Testis (tissue), 5 donors: ENCODE measurements at places on chromosomes 12 and 14.

- no peak for DNase-seq
Observed at GRCh38 chr12:42586268-42586667, 3.3 kb downstream of the PRICKLE1 start.

GRCh38 chr12:100797246-100797645, 2.7 kb downstream of the ANO4 start:
- no peak for DNase-seq

- DNase-seq, result no peak
Observed at GRCh38 chr12:107490010-107490409, 195.6 kb upstream of the PWP1 start.

GRCh38 chr14:99257673-99258221, 14.2 kb downstream of the BCL11B start:
- no peak for DNase-seq
